ENCODE measurements at places on chromosomes 7 and 10.
A peak's percentile ranks its signal among the peaks of the same experiment; 100 is the strongest.

DNA sequence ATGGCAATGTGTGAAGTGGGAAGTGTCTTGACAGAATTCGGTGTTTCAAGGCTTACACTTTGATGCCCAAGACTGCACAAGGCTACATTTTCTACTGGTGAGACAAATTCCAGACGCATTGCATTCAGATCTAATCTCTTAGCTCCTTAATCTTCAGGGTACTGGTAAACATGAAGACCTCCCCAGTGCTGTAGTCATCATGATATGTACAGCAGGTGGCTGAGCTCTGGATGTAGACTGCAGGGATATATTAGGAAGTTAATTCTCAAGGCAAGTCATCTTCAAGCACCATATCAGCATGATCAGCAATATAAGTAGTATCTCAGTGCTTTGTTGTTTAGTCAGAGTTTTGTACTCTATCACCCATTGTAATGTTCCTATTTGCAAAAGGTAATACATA lies 61.8 kb downstream of the IKZF1 start:
- H3K36me3 ChIP-seq: no peaks in the 10 kb centered on the region
- no peak overlapping the region for H3K4me3 ChIP-seq
- H3K27ac ChIP-seq: no peak overlapping the region
- H3K4me1 ChIP-seq: no peaks in the 10 kb centered on the region
- no peaks in the 10 kb centered on the region for H3K27me3 ChIP-seq

DNA sequence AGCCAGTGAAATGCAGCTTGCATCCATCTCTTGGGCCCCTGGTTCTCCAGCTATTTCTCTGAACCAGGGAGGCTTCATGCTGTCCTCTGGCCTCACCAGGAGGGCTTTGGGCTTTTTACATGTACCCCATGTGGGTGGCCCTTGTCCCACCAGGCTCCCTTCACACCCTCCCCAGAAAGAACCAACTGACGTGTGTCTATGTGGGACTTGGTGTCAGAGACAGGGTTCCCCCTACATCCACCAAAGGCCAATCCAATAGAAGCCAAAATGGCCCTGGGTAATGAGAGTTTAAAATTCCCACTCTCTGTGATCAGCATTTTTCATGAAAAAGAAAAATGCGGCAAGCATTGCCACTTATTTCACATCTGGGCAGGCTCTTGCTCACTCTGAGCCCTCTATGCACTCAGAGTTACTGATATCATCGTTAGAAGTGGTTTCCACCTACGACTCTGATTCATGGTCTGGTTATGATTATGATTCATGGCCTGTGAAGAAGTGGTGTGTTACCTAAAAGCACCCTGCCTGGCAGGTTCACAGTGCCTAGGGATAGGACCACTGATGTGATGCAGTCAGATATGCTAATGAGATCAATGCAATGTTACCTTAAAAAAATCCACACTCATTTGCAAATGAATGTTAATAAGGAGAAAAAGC lies 133.5 kb downstream of the BUB3 start:
- H3K4me3 ChIP-seq: no peak overlapping the region
- no peaks in the 10 kb centered on the region for H3K27me3 ChIP-seq
- no peaks in the 10 kb centered on the region for H3K36me3 ChIP-seq
- H3K27ac ChIP-seq: no peak overlapping the region
- no peak for DNase-seq
- no peaks in the 10 kb centered on the region for H3K4me1 ChIP-seq

DNA sequence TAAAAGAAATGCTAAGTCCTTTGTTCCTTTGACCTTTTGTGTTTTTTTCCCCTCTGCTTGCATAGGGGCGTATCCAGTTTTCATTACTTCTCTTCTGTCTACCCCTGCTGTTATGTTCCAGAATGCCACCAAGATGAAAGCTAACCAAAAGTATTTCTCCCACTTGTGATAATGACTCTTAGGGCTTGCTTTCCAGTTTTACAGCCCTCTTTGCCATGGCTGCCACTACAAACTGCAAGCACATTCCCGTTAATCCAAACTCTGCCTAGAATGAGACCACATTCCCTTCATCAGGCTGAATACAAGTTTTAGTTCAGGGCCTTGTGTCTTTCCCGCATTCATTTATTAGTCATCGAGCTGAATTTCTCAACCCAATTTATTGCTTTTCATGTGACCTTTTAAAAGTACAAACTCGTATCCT lies 23.6 kb upstream of the CD36 start:
- DNase-seq: no peak
- no peaks in the 10 kb centered on the region for H3K27me3 ChIP-seq
- no peak overlapping the region for H3K27ac ChIP-seq
- no peak overlapping the region for H3K4me3 ChIP-seq
- no peaks in the 10 kb centered on the region for H3K4me1 ChIP-seq
- no peaks in the 10 kb centered on the region for H3K36me3 ChIP-seq

DNA sequence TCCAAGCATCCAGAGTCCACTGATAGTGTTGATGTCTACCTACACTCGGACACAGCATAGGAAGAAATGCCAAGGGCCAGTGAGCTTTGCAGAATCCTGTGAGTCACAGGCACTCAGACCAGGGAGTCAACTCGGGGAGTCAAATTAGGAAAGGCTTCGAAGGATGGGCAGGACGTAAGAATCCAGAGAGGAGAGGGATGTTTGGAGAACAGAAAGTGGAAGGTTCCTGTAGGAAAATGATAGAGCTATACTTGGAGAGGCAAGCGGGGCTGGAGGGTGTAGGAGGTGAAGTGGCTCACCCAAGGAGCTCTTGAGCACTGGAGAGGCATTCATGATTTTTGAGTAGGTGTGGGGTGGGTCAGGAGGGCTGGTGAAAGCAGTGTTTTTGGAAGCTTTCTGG lies 3.0 kb downstream of the ZYX start:
- peak overlapping the region; percentile 99 for H3K4me3 ChIP-seq
- H3K27ac ChIP-seq: peak overlapping the region; percentile 100
- peaks cover 39% of the 10 kb centered on the region for H3K36me3 ChIP-seq
- DNase-seq: no peak
- H3K4me1 ChIP-seq: peaks cover 43% of the 10 kb centered on the region

DNA sequence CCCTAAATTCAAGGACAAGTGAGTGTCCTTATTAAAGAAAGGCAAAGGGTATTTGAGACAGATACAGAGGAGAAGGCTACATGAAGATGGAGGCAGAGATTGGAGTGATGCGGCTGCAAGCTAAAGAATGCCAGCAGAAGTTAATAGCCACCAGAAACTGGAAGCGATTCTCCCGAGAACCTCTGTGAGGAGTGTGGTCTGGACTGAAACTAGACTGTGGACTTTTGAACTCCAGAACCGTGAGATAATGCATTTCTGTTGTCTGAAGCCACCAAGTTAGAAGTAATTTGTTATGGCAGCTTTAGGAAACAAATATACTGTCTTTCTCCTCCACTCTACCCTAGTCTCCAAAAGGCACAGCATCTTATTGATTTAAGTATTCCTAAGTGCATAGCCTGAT lies 80.3 kb upstream of the CREB5 start:
- DNase-seq: no peak
- H3K4me1 ChIP-seq: peaks cover 10% of the 10 kb centered on the region
- no peaks in the 10 kb centered on the region for H3K36me3 ChIP-seq
- H3K27ac ChIP-seq: no peak overlapping the region

DNA sequence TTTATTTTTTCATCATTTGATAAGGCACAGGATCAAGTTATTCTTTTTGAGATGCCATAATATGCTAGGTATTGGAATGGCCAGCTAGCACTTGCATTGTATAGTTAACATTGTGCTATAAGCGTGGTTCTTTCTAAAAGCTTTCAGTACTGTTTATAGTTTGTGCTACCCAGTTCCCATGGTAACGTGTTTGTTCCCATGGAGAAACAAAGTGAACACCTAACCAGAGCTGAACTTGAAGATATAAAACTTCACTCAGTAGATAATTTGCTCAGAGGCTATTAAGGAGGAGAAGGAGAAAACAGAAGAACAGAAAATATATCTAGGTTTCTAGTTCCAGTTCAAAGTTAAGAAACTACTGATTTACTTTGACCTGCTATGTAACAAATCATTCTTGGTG lies 23.6 kb upstream of the ITGB8 start:
- H3K4me3 ChIP-seq: no peak overlapping the region
- H3K36me3 ChIP-seq: no peaks in the 10 kb centered on the region
- no peaks in the 10 kb centered on the region for H3K27me3 ChIP-seq
- H3K4me1 ChIP-seq: no peaks in the 10 kb centered on the region
- H3K27ac ChIP-seq: no peak overlapping the region

DNA sequence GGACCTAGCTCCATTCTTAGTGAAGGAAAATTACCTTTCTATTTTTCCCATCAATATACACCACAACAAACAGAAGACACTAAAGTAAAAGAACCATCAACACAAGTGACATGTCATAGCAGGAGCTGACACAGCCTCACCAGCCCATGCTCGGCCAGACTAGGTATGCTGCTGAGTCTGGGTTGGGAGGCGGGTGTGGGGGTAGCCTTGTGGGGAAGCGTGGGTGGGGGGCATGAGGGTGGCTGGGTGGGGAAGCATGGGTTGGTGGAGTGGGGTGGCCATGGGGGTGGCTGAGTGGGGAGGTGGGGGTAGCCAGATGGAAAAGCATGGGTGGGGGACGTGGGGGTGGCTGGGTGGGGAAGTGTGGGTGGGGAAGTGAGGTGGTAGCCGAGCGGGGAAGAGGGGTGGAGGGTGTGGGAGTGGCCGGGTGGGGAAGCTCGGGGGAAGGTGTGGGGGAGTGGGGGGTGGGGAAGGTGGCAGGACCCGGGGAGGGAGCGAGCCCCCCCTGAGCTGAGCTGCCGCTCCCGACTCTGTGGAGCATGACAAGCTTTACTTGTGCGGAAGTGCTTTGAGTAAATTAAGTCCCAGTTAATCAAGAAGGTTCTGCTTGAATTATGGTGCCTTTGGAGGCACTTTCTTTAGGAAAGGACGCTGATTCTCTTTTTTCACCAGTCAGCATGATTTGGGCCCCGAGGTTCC lies 294.6 kb upstream of the ZNF32 start:
- peaks cover 9% of the 10 kb centered on the region for H3K4me1 ChIP-seq
- no peak overlapping the region for H3K4me3 ChIP-seq
- no peak for DNase-seq
- H3K36me3 ChIP-seq: no peaks in the 10 kb centered on the region

- no peaks in the 10 kb centered on the region for H3K4me1 ChIP-seq
- no peaks in the 10 kb centered on the region for H3K36me3 ChIP-seq
- no peak for DNase-seq
- no peak overlapping the region for H3K4me3 ChIP-seq
- H3K27ac ChIP-seq: no peak overlapping the region
Measured at GRCh38 chr10:86298501-86299001, 68.0 kb downstream of the GRID1 start.

- H3K27me3 ChIP-seq: no peaks in the 10 kb centered on the region
- no peaks in the 10 kb centered on the region for H3K36me3 ChIP-seq
- no peak overlapping the region for H3K4me3 ChIP-seq
Measured at GRCh38 chr10:17764142-17764541, 12.1 kb downstream of the TMEM236 start.

GRCh38 chr7:28106321-28106829 lies 74.2 kb downstream of the JAZF1 start:
- no peaks in the 10 kb centered on the region for H3K36me3 ChIP-seq
- no peak overlapping the region for H3K27ac ChIP-seq
- no peaks in the 10 kb centered on the region for H3K27me3 ChIP-seq
- H3K4me3 ChIP-seq: no peak overlapping the region
- no peak for DNase-seq

GRCh38 chr7:152733286-152733934 lies 26.1 kb upstream of the ACTR3B start:
- no peaks in the 10 kb centered on the region for H3K36me3 ChIP-seq

DNA sequence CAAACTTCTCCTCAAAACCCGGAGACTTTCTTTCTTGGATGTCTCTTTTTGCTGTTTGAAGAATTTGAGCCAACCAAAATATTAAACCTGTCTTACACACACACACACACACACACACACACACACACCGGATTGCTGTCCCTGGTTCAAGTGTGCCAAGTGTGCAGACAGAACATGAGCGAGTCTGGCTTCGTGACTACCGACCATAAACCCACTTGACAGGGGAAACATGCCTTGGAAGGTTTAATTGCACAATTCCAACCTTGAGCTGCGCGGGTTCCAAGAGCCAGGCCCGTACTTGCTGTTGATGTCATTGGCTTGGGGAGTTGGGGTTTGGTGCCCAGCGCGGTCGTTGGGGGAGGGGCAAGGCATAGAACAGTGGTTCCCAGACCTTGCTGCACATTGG lies 1.7 kb downstream of the EGFR start:
- no peak for DNase-seq
- peak overlapping the region; percentile 99 for H3K27ac ChIP-seq
- H3K36me3 ChIP-seq: no peaks in the 10 kb centered on the region
- H3K27me3 ChIP-seq: no peaks in the 10 kb centered on the region

DNA sequence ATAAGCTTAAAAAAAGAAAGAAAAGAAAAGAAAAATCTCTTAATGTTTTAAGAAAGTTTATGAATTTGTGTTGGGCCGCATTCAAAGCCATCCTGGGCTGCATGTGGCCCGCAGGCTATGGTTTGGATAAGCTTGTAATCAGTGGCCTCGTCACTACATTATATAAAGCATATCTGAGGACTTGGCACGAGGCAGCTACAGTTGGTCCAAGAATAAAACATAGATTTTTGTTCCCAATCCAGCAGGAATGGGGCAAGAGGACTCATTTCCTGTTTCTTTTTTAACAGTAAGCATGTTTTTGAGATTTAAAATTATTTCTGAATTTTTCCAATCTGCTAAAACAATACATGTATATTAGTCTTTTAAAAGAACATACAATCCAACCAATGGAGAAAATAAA lies 28.6 kb downstream of the MCM10 start:
- DNase-seq: no peak
- H3K36me3 ChIP-seq: no peaks in the 10 kb centered on the region
- H3K4me1 ChIP-seq: no peaks in the 10 kb centered on the region
- no peak overlapping the region for H3K4me3 ChIP-seq
- H3K27me3 ChIP-seq: no peaks in the 10 kb centered on the region

DNA sequence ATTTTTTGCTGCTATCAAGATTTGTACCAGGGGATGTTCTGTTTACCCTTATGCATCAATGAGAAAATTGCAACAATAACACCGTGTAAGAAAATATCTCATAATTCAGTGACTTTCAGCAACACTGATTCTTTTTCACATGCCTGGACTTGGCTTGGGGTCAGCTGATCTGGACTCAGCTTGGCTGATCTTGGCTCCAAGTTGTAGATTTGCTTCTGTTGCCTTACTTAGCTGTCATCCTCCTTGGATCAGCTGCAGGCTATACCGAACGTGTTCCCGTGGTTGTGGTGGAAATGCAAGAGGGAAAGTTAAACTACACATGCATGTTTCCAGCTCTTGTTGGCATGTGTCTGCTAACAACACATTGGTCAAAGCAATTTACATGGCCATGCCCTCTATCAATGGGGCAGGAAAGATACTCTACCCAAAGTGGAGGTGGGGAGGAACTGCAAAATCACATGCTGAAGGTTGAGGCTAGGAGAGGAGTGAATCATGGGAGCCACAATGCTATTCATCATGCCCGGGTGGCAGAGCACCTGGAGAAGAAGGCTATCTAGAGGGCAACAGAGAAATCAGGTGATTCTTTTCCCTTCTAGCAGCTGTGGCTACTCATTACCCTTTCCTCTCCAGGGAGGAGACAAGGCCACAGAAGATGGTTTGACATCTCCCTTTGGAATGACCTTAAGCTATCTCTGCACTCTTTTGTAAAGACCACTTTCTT lies 1276.3 kb upstream of the AUTS2 start:
- H3K4me3 ChIP-seq: no peak overlapping the region
- no peaks in the 10 kb centered on the region for H3K27me3 ChIP-seq
- no peak for DNase-seq
